Thymus (tissue), 14 donors: ENCODE measurements at places on chromosomes 6 and 20. TPM values are rescaled to one million over a fixed set of nuclear protein-coding genes. Genes with fewer than 3 reads are reported as not detected.

DNA sequence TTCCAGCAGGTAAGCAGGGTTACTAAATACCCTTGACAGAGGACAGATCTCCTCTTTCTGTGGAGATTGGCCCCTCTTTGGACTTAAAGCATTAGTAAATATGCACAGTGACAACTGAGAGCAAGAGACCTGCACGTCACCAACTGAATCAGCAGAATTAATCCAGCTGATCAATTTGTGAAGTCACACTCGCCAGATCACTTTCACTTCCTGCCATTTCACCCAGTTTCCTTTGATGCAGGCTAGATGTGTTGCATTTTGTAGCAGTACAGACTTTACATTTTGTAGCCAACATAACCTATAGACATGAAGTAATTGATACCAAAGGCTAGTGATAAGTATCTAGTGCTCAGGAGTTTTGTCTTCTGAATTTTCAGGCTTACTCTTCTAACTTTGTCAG, 11.9 kb downstream of the SYNE1 start:
- H3K4me1 ChIP-seq, result no peaks in the 10 kb centered on the region
- no peaks in the 10 kb centered on the region for H3K36me3 ChIP-seq
- no peak overlapping the region for H3K4me3 ChIP-seq

- no peak for DNase-seq
- H3K36me3 ChIP-seq, result no peaks in the 10 kb centered on the region
- no peak overlapping the region for H3K27ac ChIP-seq
Measured at GRCh38 chr6:136158387-136158821, 91.7 kb downstream of the MTFR2 start.

- no peak overlapping the region for H3K27ac ChIP-seq
- no peaks in the 10 kb centered on the region for H3K4me1 ChIP-seq
- no peak for DNase-seq
- H3K36me3 ChIP-seq, result no peaks in the 10 kb centered on the region
- H3K27me3 ChIP-seq, result no peaks in the 10 kb centered on the region
Measured at GRCh38 chr6:145073811-145074210, 661.5 kb downstream of the EPM2A start.

DNA sequence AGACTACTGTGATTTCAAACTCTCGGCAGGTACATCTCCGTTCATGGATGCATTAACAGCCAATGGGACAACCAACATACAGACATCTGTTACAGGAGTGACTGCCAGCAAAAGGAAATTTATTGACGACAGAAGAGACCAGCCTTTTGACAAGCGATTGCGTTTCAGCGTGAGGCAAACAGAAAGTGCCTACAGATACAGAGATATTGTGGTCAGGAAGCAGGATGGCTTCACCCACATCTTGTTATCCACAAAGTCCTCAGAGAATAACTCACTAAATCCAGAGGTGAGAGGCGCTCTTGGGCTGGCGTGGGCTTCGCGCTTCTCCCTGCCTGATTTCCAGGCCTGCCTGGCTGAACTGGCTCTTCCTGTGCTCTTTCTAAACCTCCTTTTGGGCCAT, 68.4 kb downstream of the RPP40 start:
- H3K36me3 ChIP-seq, result peaks cover 7% of the 10 kb centered on the region
- no peak overlapping the region for H3K27ac ChIP-seq
- no peak for DNase-seq
- H3K4me1 ChIP-seq, result peaks cover 32% of the 10 kb centered on the region

The MYBL2 gene
- total RNA-seq, result 28.8 TPM

GRCh38 chr6:162833776-162834175, 106.0 kb downstream of the PACRG start:
- H3K4me1 ChIP-seq, result no peaks in the 10 kb centered on the region
- no peak for DNase-seq
- H3K27ac ChIP-seq, result no peak overlapping the region
- no peak overlapping the region for H3K4me3 ChIP-seq
- no peaks in the 10 kb centered on the region for H3K27me3 ChIP-seq

DNA sequence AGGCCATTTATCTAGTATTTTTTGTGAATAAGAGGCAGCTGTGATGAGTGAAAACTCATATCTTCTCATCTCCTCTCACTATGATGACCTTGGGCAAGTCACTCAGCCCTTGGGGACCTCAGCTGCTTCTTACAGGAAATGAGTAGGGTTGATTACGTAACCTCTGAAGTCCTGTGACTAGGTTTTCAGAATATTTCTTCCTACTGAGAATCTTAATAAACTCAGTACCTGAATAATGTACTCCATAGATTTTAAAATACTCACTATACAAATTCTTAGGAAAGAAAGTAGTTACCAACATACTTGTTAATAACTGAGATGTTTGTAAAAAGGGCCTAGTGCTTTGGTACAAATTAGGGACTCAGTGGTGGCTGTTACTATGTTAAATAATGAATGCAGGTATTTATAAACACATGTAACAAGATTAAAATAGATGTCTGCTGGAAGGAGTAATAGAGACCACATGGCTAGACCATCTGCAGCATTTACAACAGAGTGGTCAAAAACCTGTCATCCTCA, 60.9 kb downstream of the RPRD1B start:
- H3K36me3 ChIP-seq, result peaks cover 22% of the 10 kb centered on the region
- no peaks in the 10 kb centered on the region for H3K4me1 ChIP-seq
- H3K27ac ChIP-seq, result no peak overlapping the region
- no peak overlapping the region for H3K4me3 ChIP-seq
- no peak for DNase-seq
- no peaks in the 10 kb centered on the region for H3K27me3 ChIP-seq

- H3K4me3 ChIP-seq, result no peak overlapping the region
- H3K36me3 ChIP-seq, result no peaks in the 10 kb centered on the region
- DNase-seq, result no peak
- peaks cover 2% of the 10 kb centered on the region for H3K4me1 ChIP-seq
- H3K27me3 ChIP-seq, result no peaks in the 10 kb centered on the region
Measured at GRCh38 chr6:1679688-1680068, 70.0 kb downstream of the FOXC1 start.

DNA sequence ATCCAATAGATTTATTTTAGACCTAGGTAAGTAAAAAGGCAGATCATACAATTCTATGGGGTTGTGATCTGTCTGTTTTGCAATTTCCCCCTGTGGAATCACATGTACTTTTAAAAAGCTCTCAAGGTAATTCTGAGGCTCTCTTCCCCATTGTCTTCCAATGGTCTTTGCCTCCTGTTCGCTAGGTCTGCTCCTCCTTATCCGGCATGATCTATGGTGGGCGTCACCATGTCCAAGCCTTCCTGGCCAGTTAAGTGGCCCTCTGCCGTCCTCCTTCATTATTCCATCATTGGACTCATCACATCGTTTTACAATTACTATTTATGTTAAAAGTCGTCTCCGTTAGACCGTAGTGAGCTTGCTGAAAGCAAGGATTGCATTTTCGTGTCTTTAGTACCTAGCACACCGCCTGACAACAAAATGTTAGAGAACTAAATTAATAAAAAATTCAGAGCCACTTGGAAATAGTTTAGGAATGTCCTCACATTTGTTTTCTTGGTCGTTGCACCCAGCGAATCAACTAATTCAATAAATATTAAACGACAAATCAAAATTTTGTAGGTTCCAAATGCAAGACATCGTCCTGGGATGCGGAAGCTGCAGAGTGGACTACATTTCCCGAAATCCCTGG, 2.2 kb upstream of the STXBP5 start:
- H3K27me3 ChIP-seq, result no peaks in the 10 kb centered on the region
- peak overlapping the region; percentile 61 for H3K27ac ChIP-seq
- DNase-seq, result no peak
- peaks cover 7% of the 10 kb centered on the region for H3K4me1 ChIP-seq
- H3K36me3 ChIP-seq, result no peaks in the 10 kb centered on the region

DNA sequence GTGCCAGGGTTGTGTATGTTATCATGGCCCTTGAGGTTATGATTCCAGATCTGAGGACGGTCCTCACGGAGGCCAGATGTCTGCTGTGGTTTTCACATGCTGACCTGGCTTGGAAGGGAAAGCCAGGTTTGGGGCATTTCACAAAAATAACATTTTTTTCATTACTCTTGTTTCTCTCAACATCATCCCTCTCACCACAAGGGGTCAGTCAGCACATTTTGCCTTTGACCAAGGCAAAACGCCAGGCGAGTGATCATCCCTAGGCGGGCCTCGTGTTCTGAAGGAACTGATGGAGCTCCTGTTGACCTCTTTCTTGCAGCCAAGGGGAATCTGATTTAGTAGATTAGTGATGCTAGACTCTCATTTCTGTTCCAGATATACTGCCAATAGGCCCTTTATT, 133.5 kb downstream of the TBC1D7 start:
- no peak for DNase-seq
- H3K36me3 ChIP-seq, result no peaks in the 10 kb centered on the region
- H3K4me3 ChIP-seq, result no peak overlapping the region
- H3K27ac ChIP-seq, result no peak overlapping the region

The LBP gene
- 0.09 TPM for total RNA-seq

DNA sequence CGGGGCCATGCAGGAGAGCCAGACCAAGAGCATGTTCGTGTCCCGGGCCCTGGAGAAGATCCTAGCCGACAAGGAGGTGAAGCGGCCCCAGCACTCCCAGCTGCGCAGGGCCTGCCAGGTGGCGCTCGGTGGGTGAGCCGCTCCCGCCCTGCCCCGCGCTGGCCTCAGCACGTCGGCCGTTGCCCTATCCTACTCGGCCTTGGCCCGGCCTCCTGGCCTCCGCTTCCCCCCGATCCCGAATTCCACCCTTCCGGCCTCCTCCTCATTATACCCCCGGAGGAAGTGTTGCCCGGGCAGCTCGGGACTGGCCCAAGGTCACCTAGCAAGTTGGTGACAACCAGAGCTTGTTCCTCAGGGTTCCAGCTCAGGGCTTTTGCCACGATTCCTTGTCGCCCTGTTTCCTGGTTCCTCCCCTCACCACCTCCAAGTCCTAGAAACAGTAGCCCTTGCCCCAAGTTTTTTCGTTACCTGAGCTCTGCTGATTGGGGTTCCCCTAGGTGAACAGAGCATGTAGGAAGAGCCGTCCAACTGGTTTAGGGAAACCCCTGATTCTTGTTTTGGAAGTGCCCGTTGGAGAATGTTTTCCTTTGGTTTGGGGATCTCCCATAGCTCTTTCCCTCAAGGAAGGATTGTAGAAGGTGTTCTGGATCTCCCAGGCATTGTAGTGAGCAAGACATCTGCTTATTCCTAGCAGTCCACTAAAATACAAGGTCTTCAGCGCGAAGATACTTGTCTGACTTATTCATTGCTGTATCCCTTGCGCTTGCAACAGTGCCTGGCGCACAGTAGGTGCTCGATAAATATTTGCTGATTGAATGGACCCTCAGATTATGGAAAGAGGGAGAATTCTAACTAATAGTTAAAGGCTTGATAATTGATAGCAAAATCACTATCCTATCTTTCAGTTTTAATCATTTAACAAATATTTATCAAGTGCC, 641 bp downstream of the ARFGEF2 start:
- peaks cover 6% of the 10 kb centered on the region for H3K4me1 ChIP-seq
- no peaks in the 10 kb centered on the region for H3K36me3 ChIP-seq
- DNase-seq, result no peak
- H3K4me3 ChIP-seq, result peak overlapping the region; percentile 79
- H3K27ac ChIP-seq, result peak overlapping the region; percentile 85
- H3K27me3 ChIP-seq, result no peaks in the 10 kb centered on the region

The ZC3H12D gene
- total RNA-seq, result 2.3 TPM

DNA sequence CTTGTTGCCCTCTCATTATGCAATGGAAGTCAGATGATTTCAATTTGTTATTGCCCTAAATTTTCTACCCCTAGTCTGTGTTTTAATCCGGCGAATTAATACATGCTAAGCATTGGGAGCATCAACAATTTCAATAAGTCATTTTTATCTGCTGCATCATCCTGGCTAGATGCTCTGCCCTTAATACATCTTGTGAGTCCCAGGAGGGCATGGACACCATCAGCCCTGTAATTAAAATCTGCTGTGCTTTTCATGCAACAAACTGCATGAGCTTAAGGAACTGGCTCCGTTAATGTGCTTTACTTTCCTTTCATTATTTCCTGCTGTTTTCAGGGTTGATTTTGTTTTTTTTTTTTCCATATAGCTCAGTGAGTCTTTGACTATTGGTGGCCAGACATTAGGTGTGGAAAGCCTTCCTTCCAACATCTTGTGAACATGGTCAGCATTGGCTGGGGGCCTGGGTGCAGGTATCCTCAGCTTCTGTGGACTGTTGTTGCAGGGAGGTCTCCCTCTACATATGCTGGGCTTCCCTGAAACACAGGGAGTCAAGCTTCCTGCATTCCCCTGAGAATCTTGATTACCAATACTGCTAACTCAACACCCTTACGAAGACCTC, 8.5 kb upstream of the PBOV1 start:
- no peaks in the 10 kb centered on the region for H3K36me3 ChIP-seq
- DNase-seq, result no peak
- no peaks in the 10 kb centered on the region for H3K27me3 ChIP-seq
- no peak overlapping the region for H3K27ac ChIP-seq

- no peak for DNase-seq
- no peaks in the 10 kb centered on the region for H3K27me3 ChIP-seq
- no peak overlapping the region for H3K4me3 ChIP-seq
- H3K4me1 ChIP-seq, result no peaks in the 10 kb centered on the region
Measured at GRCh38 chr6:51654647-51655046, 432.8 kb downstream of the PKHD1 start.

GRCh38 chr6:14965424-14966075, 280.3 kb upstream of the JARID2 start:
- no peak overlapping the region for H3K27ac ChIP-seq
- no peak for DNase-seq

The NRN1 gene
- 4.2 TPM for total RNA-seq

GRCh38 chr6:117624869-117625481, 22.7 kb upstream of the GOPC start:
- no peak overlapping the region for H3K4me3 ChIP-seq
- no peak overlapping the region for H3K27ac ChIP-seq
- H3K36me3 ChIP-seq, result no peaks in the 10 kb centered on the region
- H3K4me1 ChIP-seq, result no peaks in the 10 kb centered on the region
- no peaks in the 10 kb centered on the region for H3K27me3 ChIP-seq

DNA sequence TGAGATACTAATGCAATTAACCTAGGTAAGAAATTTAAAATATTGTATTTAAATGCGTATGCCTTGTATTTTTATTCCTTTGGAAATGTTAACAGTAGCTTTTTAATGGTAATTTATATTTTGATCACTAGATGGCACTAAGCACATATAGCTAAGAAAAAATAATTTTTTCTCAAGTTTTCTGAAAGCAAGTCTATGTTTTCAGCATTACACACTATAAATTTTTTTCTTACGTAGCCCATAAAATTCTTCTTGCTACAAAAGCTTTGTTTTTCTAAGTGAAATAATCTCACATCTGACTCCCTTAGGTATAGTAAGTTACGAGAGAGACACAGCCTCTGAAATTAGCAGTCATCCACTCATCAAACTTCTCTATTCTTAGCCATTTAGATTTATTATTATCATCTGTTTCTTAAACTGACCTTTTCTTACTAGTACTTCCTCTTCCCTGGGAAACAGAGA, 35.7 kb downstream of the TSPYL4 start:
- H3K4me1 ChIP-seq, result no peaks in the 10 kb centered on the region
- H3K27me3 ChIP-seq, result no peaks in the 10 kb centered on the region
- H3K36me3 ChIP-seq, result no peaks in the 10 kb centered on the region
- H3K4me3 ChIP-seq, result no peak overlapping the region

GRCh38 chr6:32195902-32196681, 3.6 kb upstream of the GPSM3 start:
- H3K4me3 ChIP-seq, result peak overlapping the region; percentile 85
- H3K27me3 ChIP-seq, result no peaks in the 10 kb centered on the region
- DNase-seq, result peak; percentile 69
- peak overlapping the region; percentile 95 for H3K27ac ChIP-seq
- H3K36me3 ChIP-seq, result peaks cover 4% of the 10 kb centered on the region
